B cell (primary cell): ENCODE measurements at places on chromosomes 1 and 21. TPM values are rescaled to one million over a fixed set of nuclear protein-coding genes. Genes with fewer than 3 reads are reported as not detected.

- H3K27me3 ChIP-seq = no peaks in the 10 kb centered on the region
- no peak overlapping the region for H3K27ac ChIP-seq
- DNase-seq = no peak
- H3K4me3 ChIP-seq = no peak overlapping the region
- H3K36me3 ChIP-seq = no peaks in the 10 kb centered on the region
Observed at GRCh38 chr1:36764798-36765197, 269.5 kb downstream of the GRIK3 start.

DNA sequence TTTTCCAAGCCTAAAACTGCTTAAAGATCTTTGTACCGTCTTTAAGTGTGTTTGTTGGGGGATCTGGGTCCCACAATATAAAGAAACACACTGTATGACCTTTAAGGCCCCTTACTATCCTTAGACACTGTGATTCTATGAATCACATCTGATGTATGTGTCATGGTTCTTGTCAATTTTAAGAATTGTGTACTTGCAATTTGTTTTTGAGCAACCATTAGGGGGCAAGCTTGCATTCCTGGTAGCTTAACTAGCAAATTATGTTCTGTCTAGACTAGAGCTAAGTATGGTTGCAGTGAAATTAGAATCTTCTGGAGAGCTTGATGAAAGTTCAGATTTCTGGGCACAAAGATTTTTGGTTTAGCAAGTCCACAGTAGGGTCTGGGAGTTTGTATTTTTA is 219.5 kb downstream of the TPR start:
- no peaks in the 10 kb centered on the region for H3K27me3 ChIP-seq
- no peaks in the 10 kb centered on the region for H3K4me1 ChIP-seq
- no peak for DNase-seq
- no peak overlapping the region for H3K4me3 ChIP-seq

- no peak overlapping the region for H3K4me3 ChIP-seq
- H3K27me3 ChIP-seq = no peaks in the 10 kb centered on the region
- H3K27ac ChIP-seq = no peak overlapping the region
- H3K36me3 ChIP-seq = no peaks in the 10 kb centered on the region
Observed at GRCh38 chr1:196178083-196178635, 430.1 kb downstream of the KCNT2 start.

DNA sequence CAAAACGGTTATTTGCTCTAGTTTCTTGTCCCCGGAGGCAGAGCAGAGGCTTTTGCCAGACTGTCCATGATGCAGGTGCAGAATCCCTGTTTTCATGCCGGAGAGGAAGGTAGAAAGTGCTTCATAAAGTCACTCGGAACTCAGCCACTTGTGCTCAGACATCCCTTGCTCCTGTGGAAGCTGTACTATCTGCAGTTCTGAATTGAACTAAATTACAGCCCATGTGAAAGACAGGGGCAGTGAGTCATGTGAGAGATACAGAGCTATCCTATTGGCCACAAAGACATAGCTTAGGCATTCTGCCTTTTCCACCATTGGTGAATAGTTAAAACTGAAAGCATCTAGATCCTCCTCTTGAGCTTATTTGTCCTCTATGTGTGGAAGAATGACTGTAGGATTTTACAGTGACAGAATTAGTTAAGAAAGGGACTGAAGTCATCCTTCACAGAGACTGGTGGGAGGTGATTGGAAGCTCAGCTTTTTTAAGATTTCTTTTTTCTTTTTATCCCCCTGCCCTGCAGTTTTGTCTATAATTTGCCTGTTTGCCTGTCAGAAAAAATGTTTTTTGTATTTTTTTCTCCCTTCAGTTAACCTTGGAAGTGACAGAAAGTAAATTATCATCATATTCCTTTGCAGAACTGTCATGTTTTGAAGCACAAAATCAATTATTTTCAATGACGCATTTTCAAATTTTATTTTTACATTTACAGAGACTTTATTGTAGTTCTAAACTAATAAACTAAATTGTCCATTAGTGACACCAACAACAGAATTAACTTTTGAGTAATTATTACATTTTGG is 298.6 kb downstream of the PTPRC start:
- H3K4me3 ChIP-seq = peak overlapping the region; percentile 92
- peak; percentile 76 for DNase-seq

The NEK2 gene
- 0.32 TPM in 1 of 2 replicates, not detected in the other for total RNA-seq

GRCh38 chr1:45266151-45266801 is 59.9 kb upstream of the ZSWIM5 start:
- no peak overlapping the region for H3K27ac ChIP-seq
- DNase-seq = no peak
- no peaks in the 10 kb centered on the region for H3K36me3 ChIP-seq
- no peaks in the 10 kb centered on the region for H3K27me3 ChIP-seq

- H3K27ac ChIP-seq = no peak overlapping the region
- H3K4me3 ChIP-seq = no peak overlapping the region
- H3K4me1 ChIP-seq = no peaks in the 10 kb centered on the region
- H3K36me3 ChIP-seq = no peaks in the 10 kb centered on the region
- H3K27me3 ChIP-seq = no peaks in the 10 kb centered on the region
Observed at GRCh38 chr1:112309499-112309898, 86.5 kb upstream of the CTTNBP2NL start.

The SPRR2G gene
- not detected in 2 replicates for total RNA-seq

- H3K4me3 ChIP-seq = no peak overlapping the region
- no peak overlapping the region for H3K27ac ChIP-seq
- peaks cover 16% of the 10 kb centered on the region for H3K4me1 ChIP-seq
Observed at GRCh38 chr21:33937931-33938339, 22.3 kb upstream of the ATP5PO start.

DNA sequence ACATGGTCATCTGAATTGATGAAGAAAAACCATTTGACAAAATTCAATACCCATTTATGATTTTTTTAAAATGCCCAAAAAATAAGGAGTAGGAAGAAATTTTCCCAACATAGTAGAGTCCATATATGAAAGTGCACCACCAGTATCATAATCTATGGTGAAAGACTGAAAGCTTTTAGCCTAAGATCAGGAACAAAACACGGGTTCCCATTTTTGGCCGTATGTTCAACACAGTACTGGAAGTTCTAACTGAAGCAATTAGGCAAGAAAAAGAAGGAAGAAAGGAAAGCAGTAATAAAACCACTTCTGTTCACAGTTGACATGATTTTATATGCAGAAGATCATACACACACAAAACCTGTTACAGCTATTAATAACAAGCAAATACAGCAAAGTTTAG is 227.8 kb upstream of the RAB4A start:
- H3K4me1 ChIP-seq = no peaks in the 10 kb centered on the region
- H3K27me3 ChIP-seq = peaks cover 15% of the 10 kb centered on the region
- H3K36me3 ChIP-seq = no peaks in the 10 kb centered on the region
- H3K27ac ChIP-seq = no peak overlapping the region
